HuH-7.5 (cell line): ENCODE measurements at places on chromosomes 3 and 15.

GRCh38 chr3:143699424-143699823 is 148.8 kb downstream of the SLC9A9 start:
- DNase-seq = no peak

DNA sequence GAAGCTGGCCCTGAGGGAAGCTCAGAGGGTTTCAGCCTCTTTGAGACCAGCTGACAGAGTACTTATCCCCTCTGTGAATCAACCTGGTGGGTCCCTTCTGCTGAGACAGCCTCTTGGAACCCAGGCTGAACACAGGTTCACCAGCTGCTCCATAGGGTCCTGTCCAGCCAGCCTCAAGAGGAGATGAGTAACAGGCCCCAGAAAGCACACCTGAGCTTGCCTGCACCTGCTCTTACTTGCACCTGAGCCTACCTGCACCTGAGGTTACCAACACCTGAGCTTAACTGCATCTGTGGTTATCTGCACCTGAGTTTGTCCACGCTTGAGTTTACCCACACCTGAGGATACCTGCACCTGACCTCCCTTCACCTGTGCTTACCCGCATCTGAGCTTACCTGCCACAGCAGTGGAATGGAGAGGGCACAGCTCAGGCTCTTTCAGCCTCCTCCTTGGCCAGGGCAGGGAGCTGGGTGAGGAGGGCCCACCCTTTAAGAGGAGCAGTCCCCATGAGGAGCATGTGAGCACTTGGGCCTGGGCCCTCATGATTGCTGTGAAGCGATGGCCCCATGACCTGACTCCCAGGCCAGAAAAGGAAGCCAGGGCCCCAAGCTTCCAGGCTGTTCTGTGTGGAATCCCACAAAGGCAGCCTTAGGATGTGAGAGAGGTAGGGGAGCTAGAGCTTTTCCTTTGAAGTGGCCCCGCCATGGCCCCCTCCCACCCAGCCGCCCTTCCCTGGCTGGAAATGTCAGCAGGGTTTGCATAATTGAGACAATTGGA is at the start of gene TRPM1:
TRPM1 (minus strand) TSS at position 464 of the 777 bp plus-strand sequence. CDS start 20,370 bp downstream, outside the sequence.
- DNase-seq = no peak

- no peak for DNase-seq
Observed at GRCh38 chr3:177946936-177947335, 589.3 kb upstream of the KCNMB2 start.

DNA sequence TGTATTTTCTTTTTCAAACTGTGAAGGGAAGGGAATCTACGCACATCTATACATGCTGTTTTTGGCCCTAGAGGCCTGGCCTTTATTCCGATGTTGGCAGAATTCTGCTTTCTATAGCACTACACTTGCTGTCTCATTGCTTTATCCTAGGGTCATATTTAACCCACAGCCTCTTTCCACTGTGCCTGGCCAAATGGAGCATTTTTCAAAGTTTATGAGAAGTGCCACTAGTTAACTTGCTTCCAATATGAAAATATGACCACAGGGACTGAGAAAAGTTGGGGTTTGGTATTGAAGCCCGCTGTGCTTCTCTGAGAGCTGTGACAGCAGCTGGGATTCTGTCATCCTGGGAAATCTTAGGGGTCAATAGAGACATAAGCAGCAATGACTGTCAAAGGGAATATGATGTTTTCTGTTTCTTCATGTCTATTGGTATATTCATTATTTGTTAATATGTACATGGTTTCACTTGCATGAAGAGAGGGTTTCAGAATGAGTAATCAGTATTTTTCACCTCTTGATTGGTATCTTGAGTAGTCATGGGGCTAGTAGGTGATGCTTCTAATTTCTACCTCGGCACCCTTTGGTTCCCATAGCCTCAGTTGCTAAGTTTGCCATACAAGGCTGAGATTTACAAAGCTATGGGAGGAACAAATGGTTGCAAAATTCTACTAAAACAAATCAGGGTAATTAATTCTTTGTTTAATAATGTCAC is 275.8 kb upstream of the RBMS3 start:
- no peak for DNase-seq

GRCh38 chr3:184791171-184791570 is 20.8 kb upstream of the VPS8 start:
- no peak for DNase-seq

DNA sequence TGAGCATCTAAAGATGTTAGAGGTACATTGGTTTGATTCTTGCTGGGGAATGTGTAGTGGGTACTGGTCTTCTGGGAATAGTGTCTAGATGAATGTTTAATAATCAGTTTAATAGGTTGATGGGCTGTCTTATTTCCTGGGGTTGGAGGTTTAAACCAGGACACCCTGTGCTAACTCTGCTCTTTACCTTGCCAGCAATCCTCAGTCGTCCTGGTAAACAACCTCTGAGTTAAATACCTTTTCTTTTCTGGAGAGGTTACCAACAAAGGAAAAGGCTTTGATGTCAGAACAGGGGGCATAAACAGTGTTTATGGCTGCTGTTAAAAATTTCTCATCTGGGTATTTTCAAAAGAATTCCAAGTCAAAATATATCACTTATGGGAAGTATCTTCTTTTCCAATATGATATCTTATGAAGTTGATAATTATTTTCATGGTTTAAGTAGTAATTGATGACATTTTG is 23.5 kb downstream of the MITF start:
- no peak for DNase-seq

DNA sequence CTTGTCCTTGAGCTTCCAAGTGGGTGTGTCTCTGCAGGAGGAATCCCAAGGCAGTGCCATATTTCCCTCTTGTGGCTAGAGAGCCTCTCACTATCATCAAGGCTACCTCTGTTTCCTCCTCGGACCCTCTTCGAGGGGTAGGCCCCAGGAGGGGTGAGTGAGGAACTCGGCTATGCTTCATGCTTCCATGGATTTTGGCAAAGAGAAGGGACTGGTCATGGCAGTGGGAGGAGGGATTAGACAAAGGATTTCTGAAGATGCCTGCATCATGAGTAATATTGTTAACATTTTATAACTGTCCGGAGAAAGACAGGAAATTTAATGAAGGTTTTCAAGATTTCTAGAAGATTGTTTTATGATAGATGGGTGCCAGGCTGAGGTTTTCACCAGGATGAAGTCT is 241.5 kb downstream of the CLSTN2 start:
- no peak for DNase-seq

DNA sequence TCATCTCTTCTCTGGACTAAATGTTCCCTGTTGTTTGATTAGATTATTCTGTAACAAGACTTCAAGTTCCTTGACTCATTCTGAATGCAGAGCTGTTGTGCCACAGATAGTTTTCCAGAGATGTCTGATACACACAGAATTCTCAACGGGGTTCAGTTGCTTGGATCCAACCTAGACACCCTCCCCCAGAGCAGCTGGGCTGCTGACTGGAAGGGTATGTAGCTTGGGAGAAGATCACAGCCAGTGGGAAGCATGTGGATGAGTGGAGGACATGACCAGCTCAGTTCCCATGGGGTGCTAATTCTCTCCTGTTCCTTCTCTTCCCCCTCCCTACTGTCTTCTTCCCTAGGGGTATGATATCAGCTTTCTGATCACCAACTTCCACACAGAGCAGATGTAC is 6.6 kb upstream of the TTLL3 start:
- no peak for DNase-seq

DNA sequence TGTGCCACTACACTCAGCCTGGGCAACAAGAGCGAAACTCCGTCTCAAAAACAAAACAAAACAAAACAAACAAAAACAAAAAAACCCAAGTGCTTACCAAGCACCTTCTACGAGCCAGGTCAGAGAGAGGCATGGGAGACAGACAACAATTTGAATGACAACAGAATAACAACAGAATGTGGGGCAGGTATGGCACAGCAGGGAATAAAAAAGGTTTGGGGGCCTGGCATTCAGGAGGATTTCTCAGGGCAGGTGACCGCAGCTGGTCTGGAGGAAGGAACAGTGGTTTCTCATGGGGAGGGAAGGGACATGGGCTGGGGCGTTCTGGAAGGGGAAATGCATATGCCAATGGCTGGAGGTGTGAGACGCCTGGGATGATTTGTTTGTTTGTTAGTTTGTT is 22.5 kb upstream of the PARL start:
- DNase-seq = no peak

DNA sequence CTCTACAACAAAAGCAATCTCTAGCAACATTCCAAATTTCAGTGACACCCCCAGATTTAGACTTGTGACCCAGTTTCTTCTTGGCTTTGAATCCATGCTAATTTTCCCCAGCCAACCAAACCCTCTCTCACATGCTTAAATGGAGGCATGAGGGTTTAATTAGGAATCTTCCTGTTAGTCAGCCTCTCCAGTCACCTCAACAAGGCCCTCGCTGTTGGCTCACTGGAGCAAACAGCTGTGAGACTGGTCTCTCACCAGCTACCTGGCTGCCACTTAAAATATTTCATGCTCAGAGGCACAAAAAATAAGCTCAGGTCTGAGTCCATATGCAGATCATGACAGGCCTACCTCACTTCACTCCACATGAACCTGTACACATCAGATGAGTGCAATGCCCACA is 630.4 kb upstream of the ADAMTS9 start:
- no peak for DNase-seq

DNA sequence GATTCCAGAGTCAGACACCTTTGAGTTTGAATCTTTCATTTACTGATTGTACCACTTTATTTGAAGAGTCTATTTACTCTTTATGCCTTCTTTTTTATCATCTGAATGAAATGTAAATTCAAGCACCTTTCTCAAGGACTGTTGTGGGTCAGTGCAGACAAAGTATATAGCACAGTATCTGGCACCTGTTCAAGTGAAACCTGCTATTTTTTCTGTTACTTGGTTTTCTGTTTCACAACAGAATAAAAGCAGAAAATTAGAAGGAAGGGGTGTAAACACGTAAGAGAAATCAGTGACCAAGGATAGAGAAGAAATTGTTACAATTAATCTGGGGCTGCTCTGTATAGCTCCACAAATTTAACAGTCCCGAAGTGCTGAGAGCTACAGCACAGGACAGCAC is 357.4 kb downstream of the RSL24D1 start:
- DNase-seq = no peak

- peak; percentile 60 for DNase-seq
Observed at GRCh38 chr3:115790759-115791158, 167.4 kb downstream of the GAP43 start.

GRCh38 chr15:70474471-70475406 is 288.6 kb downstream of the UACA start:
- DNase-seq = no peak

DNA sequence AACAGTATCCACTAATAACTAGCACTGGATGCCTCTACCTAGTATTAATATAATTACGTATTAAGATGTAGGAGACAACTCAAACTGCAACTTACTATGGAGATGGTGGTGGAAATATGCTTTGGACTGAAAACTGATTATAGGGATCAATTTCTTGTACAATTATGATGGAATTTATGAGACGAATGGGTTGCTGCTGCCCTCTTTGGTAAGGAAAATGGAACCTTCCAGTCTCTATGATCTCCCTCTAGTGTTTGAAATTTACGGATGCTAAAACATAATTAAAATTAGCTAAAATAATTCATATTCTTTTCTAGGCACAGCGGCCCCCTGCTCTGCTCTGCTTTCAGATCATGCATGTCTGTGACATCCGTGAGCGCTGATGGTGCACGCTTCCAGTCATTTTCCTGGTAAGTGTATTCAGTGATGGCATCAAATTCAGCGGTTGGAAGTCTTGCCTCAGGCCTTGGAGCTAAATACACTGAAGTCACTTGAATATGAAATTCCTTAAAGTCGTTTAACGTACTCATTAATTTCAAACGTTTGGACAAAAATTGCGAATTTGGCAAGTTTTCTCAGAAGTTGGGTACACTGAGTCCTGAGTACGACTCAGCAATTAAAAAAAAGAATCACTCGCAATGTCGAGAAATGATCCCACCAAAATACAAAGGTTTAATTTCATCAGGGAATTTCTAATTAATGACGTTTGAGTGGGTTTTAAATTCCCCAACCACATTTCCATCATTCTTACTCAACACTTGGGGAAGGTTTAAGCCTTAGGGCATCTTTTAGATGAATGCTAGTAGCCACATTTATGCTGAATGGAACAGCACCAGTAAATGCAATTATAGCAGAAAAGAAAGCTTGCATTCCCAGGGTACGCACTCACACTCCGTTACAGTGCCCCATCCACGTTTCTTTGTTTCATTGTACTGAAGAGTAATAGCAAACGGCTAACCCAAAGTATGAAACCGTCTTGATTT is 132.6 kb downstream of the NR2F2 start:
- DNase-seq = no peak

DNA sequence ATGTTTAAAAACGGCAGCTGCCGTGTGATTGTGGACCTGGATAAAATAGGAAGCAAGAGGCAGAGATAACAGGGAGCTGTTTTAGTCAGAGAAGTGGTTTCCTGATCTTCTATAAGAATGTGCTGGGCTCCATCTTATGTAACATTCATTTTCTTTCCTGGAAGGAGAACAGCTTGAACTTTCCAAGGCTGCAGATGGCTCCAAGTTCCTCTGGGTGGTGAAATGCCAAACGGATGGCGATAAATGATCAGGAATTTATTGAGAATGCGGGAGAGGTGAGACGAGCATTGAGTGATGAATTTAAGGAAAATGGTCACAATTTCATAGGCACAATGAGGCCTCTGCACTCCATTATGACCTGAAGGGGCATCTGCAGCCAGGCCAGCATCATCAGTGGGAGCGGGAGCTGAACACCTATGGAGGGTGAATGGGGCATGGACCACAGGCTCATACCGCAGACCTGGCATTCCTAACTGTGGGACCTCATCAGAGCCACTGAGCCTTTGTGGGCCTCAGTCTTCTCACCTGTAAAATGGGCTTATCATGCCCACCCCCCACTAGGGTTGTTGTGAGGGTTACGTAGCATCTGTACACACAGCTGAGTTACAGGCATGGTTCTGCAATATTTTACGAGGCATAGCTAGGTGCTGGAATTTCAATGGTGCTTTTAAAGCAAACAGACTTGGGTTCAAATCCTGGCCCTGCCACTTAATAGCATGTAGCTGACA is 17.1 kb downstream of the MGLL start:
- DNase-seq = no peak

DNA sequence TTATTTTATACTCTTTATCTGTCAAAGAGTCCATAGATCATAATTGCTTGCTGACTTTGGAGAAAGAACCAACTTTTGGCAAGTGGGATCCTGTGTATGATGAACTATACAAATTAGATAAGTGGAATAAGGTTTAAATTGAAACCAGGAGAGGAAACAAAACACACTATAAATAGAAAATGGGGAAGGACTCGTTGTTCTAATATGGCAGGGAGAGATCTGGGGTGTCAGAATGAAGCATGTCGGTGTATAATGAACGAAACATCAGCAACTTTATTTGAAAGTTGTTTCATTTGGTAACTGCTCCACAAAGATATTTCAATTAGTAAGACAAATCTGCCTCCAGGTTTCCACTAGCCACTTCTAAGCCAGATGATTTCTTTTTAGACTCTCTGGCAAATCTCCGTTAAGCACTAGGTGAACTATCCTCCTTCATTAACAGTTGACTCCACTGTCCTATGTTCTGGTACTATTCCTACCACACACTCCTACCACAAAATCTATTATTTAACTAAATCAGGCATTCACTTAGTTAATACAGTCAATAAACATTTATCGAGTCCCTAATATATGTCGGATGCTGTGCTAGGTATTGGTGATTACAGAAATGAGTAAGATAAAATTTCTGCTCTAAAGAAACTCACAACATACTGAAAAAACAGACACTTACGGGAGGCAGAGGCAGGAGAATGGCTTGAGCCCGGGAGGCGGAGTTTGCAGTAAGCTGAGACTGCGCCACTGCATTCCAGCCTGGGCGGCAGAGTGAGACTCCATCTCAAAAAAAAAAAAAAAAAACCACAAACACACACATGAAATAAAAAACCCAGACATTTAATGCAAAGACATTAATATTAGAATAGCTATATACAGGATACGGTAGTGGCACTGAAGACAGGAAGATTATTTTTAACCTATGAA is 20.1 kb downstream of the SLC15A2 start:
- DNase-seq = no peak
